Activated CD8-positive, alpha-beta memory T cell treated with anti-CD3 and anti-CD28 coated beads for 48 hours (primary cell): ENCODE measurements at places on chromosomes 16 and 17.
A peak's percentile ranks its signal among the peaks of the same experiment; 100 is the strongest.

DNA sequence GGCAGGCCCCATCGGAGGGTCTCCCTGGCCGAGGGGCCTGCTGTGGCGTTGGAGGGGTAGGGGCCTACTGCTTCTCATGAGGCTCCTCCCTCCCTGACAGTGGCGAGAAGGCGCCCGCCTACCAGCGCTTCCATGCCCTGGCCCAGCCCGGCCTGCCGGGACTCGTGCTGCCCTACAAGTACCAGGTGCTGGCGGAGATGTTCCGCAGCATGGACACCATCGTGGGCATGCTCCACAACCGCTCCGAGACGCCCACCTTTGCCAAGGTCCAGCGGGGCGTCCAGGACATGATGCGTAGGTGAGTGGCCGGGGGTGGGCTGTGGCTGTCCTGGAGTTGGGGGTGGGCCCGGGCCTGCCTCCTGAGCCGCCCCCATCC, 1.7 kb downstream of the CDT1 start:
- no peak for DNase-seq

DNA sequence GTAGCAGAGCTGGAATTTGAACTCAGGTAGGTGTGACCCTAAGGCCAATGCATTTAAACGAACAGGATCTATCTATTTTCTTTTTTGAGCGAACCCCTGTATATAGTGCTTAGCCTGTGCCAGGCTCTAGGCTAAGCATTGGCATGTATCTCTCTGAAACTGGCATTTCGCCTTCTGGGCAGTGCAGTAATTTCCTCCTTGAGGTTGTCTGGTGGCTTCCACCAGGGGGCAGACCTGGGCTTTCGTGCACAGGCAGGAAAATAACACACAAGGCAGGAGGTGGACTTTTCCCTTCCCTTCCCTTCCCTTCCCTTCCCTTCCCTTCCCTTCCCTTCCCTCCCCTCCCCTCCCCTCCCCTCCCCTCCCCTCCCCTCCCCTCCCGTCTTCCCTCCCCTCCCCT, 34.4 kb upstream of the PRKCB start:
- DNase-seq = peak; percentile 32

- DNase-seq = no peak
Measured at GRCh38 chr16:81293909-81294802, 20.6 kb upstream of the GAN start.

- no peak for DNase-seq
Measured at GRCh38 chr17:2580661-2581060, 12.8 kb upstream of the PAFAH1B1 start.

DNA sequence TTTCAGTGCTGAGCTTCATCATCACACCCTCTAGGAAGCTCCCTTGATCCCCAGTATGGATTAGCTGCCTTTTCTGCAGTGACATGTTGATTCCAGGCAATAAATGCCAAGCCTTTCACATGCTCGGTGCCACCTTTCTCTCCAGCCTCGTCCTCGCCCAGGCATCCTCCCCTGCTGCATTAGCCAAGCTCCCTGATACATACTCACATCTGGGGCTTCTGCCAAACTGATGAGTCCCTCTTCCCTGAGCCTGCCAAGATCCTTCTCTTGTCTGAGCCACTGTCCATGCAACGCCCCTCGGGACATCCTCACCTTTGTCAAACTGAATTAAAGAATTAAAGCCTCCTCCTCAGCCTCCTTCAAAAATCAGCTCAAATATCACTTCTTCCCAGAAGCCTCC, 538.5 kb upstream of the CDH11 start:
- DNase-seq = no peak

DNA sequence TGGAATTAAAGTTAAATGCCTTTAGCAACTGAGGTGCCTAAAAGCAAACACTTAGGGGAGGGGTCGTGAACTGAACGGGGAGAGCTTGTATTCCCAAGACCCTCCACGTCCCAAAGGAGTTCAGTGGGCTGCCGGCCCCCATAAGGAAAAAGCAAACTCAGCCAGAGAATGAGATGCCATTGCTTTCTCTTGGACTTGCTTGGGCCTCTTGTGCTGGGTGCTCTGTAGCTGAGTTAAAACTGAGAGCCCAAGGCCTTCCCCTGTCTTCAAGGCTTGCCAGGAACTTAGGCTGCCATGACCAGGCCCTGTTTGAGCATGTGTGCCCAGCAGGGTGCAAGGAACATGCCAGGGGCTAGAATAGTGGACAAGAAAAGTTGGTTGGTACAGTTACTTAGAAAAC, 199.8 kb downstream of the IRX3 start:
- no peak for DNase-seq

DNA sequence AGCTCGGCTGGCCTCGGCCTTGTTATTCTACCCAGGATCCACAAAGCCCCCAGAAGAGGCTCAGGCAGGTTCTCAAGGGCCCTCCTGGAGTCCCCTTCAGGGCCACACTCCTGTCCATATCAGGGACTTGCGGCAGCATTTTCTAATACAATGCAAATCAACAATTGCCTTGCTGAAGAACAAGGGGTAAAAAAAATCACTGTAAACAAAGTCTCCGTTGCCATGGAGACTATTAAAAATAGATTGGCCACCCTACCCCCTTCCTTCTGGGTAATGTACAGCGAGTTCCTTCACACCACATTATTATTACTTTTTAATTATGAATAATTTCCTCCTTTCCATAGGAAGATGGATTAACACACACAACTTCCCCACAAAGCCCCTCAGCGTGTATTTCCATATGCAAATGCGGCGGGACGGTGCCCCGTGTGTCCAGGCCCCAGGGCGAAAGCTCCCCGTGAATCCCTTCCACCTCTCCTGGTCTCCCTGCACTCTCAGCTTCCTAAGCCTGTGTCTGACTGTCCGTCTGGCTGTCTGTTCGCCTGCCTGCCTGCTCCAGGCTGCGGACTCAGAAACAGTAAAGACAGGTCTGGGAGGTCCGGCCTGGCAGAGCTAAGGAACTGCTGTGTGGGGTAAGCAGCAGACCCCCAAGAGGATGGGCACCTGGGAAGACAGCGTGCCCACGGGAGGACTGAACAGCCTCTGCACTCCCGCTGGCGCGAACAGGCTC, 196.6 kb downstream of the RBFOX3 start:
- DNase-seq = no peak

GRCh38 chr17:3613124-3613523, 3.9 kb upstream of the TRPV1 start:
- DNase-seq = no peak

GRCh38 chr17:46774108-46774737, 44.3 kb downstream of the WNT3 start:
- DNase-seq = no peak

GRCh38 chr17:11944587-11944986, 52.7 kb downstream of the ZNF18 start:
- DNase-seq = no peak

DNA sequence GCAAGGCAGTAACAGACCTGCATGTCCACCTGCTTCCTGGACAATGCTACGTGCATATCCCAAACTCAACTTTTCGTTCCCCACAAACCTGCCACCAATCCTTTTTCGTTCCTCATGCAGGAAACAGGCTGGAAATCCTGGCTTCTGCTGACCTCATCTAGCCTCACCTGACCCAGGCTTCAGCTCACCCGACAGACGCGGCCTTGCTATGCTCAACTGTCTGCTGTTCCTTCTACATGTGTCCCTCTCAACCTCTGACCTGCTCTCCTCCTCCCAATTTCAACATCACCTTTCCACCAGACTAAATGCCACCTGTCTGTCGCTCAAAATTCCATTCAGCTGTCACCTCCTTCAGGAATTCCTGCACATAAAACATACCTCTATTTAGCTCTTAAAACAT, 44.5 kb downstream of the XPO6 start:
- DNase-seq = no peak

- no peak for DNase-seq
Measured at GRCh38 chr17:28369684-28370034, 448 bp downstream of the VTN start.

DNA sequence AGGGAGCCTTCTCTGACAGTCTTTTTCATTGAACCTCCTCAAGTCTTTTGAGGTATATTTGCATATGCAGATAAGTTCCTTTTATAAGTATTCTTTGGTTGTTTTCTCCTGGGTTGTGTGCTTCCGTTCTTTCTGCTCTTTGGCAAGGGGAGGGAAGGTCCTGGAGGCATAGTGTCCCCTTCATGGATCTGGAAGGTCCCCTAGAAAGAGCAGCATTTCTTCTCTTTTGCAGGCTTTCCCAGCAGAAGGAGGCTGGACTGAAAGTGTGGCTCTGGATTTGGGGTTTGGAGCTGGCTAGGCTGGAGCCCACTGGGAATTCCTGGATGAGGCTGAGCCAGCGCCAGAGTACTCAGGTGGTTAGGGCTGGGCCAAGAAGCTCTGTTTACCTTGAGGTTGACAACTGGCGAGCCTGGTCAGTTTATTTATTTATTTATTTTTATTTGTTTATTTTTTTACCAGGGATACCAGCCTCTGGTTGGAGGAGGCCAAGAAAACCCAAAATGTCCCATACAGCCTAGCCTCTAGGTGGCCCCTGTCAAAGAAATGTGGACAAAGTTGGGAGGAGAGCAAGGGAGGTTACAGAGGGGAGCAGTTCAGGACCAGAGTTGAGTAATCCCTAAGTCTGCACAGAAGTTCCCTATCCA, 5.4 kb upstream of the TOP2A start:
- no peak for DNase-seq

- DNase-seq = no peak
Measured at GRCh38 chr16:56334761-56335160, 90.6 kb downstream of the AMFR start.

DNA sequence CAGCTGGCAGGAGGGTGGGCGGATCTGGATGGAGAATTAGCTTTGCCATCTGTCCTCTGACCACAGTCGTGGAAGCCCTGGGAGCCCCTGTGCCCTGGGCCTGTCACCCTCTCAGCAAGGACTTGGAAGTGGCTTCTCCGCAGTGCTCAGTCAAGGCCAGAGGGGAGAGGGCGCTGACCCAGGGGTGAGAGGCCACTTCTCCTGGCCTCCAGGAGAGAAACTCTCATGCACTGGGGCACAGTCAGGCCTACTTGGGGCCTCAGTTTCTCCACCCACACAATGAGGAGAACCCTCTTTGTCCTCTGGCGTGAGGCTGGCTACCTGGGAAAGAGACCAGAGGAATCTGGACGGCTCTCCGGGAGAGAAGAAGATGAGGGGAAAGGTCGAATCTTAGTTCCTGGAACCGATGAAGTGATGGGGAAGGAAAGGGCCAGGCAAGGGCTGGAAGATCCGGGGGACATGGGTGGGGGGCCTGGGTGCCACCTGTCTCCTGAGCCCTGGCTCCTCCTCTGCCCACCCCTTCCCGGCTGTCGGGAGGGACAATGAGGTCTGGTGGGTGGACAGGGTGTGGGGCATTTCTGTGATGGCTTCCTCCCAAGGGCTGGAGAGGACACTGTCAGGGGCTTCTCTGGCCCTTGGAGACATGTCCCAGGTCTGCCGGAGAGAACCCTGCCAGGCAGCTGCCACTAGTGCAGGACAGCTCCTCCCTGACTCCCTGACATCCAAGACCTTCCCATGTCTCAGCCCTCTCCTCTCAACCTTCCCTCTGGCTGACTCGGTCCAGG, 9.0 kb upstream of the ARHGAP27 start:
- DNase-seq = no peak

DNA sequence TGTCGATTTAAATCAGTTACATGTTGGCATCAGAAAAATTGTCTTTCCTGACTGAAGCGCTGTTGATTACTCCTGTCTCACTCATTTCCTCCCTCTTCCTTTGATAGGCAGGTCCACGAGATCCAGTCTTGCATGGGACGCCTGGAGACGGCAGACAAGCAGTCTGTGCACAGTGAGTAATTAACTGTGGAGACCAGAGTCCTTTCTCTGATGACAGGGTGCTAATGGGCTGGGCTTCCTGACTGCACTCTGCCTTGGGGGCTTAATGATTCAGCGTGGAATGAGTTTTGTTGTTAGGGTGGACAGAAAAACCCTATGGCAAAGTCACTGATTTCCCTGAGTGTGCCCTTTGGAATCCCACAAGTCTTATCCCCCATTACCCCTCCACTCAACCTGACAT, 6.5 kb downstream of the GOSR2 start:
- no peak for DNase-seq

DNA sequence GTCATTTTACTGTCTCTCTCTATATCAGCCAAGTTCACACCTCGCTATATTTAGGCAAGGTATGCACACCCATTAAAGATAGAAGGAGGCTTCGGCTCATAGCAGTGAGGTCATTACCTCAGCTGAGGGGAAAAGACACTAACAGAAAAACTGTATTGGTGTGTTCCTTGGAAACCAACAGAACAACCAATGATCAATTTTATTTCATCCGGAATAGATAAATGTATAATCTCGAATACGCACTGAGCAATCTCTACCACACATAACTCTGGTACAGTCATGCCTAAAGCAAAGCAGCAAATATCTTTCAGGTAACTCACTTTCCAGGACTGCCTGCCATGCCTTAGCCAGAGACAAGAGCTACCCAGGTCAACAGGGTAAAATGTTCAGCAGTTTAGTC, 109.9 kb upstream of the CORO6 start:
- DNase-seq = no peak

DNA sequence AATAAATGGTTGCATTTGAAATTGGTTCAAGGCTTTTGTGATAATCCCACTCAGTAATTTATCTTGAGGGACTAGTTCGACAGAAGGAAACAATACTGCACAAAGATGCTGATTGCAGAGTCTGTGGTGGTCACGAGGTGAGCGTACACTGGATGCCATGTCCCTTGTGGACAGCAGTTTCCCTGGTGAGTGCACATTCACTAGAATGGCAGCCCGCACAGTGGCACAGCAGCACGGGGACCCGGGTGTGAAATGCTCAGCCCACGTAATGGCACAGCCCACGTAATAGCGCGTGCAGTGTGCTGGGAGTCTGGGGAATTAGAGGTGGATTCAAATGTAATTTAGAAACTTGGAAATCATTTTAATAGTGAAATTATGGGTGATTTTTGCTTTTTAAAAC, 154.0 kb downstream of the LGALS9B start:
- no peak for DNase-seq

DNA sequence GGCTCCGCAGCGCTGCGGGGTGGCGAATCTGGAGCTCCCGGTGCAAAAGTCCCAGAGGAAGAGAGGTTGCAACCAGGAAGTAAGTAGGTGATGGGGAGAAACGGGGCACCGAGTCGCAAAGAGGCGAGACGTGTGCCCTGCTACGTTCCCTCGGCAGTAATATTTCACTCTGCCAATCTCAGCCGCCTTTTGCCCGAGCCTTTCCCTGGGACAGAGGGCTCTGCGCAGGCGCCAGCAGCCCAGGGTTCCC, at the start of gene NR1D1:
NR1D1 (minus strand) TSS at position 171 of the 250 bp plus-strand sequence. CDS start 495 bp downstream, outside the sequence.
- DNase-seq = no peak

DNA sequence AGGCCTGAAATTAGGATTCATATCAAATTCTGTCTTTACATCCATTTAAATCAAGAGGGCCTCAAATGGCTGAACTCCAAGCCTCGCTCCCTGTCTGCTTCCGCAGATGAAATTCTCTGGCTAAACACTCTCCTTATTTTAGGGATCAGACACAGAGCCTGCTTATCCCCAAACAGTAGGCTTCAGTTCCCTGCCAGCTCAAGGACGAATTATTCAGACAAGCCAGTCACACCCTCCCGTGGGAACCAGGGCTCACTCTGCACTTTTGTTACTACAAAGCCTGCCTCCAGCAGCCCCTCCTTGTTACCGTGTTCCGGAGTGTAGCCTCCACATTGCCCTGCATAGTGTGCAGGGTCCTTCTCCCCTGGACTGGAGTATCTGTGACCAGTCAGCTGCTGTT, 46.6 kb upstream of the LCMT1 start:
- DNase-seq = no peak
